Activated CD4-positive, alpha-beta T cell treated with anti-CD3 and anti-CD28 coated beads for 4 hours (primary cell): ENCODE measurements at places on chromosomes 5 and 9.

DNA sequence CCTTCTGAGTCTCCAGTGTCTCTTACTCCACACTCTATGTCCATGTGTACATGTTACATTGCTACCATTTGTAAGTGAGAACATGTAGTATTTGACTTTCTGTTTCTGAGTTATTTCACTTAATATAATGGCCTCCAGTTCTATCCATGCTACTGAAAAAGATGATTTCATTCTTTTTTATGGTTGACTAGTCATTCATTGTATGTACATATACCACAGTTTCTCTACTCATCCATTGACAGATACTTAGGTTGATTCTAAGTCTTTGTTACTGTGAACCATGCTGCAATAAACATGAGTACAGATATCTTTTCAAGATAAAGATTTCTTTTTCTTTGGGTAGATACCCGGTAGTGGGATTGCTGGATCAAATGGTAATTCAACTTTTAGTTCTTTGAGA lies 107.1 kb upstream of the CHD1 start:
- DNase-seq = no peak

GRCh38 chr9:113933671-113934070 lies 57.6 kb downstream of the ZNF618 start:
- no peak for DNase-seq

DNA sequence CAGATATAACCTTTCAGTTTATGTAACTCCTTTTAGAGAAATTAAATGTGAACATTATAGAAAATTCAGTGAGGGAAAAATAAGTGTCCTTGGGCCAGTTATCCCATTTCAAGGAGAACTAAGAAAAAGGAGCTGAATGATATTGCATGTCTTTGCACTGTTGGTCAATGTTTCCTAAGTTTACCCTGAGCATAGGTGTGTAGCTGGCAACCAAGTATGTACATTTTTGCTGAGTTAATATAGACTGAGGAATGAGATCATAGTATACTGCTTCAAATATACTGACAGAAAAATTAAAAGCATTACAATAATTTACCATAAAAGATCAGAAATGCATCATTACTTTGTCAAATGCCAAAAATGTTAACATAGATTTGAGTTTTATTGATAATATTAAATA lies 2128.7 kb upstream of the C9orf72 start:
- no peak for DNase-seq

DNA sequence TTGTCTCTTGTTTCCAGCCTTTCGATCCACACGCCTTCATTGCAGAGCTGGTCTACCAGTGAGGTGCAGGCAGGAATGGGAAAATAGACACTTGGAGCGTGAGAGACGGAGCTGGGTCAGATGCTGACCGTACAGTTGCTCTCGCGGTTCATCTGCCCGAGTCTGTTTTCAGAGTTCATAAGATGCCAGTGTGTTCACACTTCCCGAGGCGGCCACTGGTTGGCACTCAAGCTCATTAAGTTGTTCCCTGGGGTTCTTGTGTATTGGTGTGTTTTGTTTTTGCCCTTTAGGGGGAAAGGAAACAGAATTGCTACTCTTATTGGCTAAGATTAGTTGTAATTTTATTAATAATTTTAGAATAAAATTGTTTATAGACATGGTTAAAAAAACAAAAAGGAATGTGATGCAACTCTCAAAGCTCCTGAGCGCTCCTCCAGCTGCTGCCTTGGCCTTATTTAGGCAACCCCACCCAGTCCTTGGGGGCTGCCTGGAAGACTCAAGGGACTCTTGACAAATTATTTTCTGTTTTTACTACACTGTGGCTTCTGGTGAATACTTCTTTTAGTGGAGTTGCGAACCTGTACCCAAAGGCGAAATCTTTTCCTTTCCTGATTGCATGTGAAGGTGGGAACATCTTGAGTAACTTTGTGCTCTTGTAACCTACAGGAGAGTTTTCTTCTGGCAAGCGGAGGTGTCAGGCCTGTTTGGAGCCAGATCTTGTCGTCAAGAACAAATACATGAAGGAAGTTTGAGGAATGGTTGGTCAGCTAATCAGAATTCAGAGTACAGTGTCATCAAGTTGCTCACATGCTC lies 146.1 kb downstream of the MAST4 start:
- DNase-seq = no peak

DNA sequence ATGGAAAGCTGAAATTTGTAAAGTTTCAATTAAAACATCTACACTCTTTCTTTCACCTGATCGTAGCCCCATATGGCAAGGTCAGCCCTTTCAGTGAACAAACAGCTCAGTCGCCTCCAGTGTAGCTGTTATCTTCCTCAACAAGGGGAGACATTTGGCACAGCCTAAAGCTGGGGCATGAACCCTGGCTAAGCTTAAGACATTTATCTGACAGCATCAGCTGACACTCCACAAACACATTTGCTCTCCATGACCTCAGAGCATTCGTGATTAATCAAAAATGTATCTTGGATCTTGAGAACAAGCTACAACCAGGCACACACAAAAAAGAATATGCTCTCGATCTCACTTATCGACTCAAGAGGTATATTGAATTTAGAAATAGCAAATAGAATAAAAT lies 67.3 kb downstream of the POU5F2 start:
- no peak for DNase-seq

DNA sequence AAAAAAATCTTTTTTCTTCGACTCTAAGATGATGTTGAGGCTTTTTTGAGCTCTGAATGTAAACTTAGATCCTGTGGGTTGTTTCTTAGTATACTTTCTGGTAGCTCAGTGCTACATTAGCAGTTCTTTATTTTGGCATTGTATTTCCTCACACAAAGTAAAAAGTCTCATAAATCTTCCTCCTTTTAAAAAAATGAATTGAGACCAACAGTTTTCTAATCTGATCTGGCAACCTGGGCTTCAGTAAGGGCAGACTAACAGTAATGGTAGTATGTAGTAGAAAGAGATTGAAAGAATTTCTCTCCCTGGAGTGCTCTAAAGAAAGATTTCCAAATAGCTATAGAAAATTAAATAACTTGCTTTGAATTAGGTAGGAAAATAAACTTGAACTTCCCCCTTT lies 31.4 kb downstream of the ZCCHC7 start:
- DNase-seq = no peak

- DNase-seq = no peak
Observed at GRCh38 chr5:90793183-90793582, 234.6 kb downstream of the ADGRV1 start.
